ENCODE measurements at places on chromosomes 1 and 21.

- DNase-seq, result no peak
These were observed 4.1 kb downstream of the WRAP73 start for GRCh38 chr1:3645666-3646355.

DNA sequence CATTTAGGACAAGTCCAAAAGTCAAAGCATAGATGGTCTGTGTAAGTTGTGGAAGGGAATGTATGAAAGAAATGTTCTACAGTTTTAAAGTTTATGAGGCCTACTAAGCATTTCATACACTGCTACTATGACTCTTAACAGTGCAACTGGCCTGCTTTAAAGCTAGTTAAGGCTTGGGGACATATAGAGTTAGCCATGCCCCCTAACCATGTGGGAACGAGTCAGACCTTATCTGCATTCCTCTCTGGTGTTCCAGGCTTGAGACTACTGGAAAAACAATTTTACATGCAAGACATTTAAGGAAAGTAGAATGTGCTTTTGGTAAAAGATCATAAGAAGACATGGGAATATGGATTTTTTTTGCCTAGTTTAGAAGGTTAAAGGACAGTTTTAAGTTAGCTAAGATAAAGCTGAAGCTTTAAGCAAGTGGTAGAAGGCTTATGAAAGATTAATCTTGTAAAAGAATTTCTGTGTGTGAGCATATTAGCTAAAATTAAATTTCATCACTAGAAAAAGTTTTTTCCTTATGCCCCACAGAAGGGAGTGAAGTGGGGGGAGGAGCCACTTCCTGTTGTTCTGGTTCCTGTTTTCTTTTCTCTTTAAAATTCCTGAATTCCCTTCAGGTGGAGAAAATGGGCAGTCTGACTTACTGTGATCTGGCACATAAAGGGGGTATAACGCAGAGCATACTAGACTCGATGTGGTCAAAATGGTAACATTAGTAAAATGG is 8.9 kb upstream of the CD48 start:
- DNase-seq, result no peak

DNA sequence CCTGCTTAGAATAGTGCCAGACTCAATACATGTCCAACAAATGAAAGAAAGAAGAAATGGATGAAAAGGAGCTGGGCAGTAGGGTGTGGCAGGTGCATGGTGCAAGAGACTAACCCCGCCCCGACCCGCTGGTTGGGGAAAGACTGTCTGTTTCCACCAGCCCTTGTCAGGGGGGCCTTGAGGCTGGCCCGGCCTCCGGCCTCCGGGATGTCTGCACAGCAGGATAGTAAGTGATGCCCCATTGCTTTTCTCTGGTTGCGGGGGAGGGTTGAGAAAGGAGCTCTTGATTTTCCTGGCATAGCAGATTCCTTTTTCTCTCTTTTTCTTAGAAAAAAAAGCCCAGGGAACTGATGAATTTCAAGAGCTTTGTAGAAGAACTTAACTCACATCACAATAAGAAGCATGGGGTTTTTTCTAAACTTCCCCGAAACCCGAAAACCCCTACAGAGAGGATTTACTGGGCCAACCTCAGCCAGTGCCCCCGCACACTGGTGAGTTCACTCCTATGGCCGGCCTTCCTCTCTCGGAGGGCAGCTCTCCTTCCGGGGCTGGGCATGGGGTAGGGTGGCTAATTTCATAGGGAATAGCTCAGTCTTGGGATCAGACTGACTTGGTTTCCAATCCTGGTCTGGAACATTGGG is 12.5 kb upstream of the TTC22 start:
- no peak for DNase-seq

DNA sequence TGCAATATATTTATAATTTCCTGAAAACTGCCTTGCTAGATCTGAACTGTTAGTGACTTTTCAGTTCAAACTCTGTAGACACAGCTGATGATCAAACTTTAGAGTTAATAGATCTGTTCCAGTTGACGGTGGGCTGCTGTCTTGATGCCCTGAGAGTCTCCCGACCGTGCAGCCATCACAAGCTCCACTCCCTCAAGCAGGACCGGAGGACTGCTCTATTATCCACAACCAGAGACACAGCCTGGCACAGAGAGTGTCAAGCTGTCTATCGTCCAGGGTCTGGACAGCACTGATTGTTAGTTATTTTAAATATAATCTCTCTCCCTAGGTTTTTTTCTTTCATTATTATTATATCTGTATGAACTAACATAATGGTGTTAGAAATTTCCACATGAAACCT is 8.0 kb downstream of the CHODL start:
- no peak for DNase-seq

- DNase-seq, result no peak
These were observed 22.7 kb downstream of the PGM1 start for GRCh38 chr1:63615768-63616420.

- DNase-seq, result no peak
These were observed 170.8 kb downstream of the GALNT2 start for GRCh38 chr1:230237805-230238204.

GRCh38 chr1:204323887-204324286 is 35.8 kb downstream of the PLEKHA6 start:
- DNase-seq, result no peak

DNA sequence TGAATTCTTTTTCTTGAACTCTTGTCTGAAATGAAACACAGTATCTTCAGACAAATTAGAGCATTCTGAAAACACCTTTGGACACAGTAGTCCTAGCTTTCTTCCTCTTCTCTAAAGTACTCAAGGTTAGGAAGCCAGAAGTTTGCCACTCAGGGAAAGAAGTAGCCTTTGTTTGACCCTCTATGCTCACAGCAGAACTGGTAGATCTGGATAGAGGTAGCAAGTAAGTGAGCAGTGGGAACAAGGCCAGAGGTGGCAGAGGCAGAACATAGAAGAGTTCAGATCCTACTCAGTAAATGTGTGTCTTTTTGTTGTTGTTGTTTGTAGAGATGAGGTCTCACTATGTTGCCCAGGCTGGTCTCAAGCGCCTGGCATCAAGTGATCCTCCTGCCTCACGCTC is 7.4 kb upstream of the PIGR start:
- no peak for DNase-seq

DNA sequence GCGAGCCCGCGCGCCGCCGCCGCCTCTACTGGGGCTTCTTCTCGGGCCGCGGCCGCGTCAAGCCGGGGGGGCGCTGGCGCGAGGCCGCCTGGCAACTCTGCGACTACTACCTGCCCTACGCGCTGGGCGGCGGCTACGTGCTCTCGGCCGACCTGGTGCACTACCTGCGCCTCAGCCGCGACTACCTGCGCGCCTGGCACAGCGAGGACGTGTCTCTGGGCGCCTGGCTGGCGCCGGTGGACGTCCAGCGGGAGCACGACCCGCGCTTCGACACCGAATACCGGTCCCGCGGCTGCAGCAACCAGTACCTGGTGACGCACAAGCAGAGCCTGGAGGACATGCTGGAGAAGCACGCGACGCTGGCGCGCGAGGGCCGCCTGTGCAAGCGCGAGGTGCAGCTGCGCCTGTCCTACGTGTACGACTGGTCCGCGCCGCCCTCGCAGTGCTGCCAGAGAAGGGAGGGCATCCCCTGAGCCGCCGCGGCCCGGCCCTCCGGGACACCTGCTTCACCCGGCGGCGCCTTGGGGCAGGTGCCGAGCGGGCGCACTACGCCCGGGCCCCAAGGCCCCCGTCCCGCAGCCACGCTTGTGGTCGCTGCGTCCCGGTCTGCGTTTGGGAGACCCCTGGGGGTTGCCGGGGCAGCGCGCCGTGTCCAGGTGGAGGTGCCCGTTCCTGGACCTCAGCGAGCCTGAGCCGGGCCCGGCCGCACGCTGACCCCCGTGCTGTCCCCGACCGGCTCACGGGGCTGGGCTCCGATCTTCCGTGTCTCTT is 944 bp downstream of the B3GALT6 start:
- no peak for DNase-seq

GRCh38 chr1:221366495-221367110 is 375.3 kb downstream of the DUSP10 start:
- DNase-seq, result no peak

- no peak for DNase-seq
These were observed 1.6 kb downstream of the P3H1 start for GRCh38 chr1:42765269-42765668.

GRCh38 chr1:210688512-210689234 is 360.0 kb downstream of the HHAT start:
- no peak for DNase-seq

GRCh38 chr1:238141353-238141752 is 250.6 kb upstream of the ZP4 start:
- no peak for DNase-seq

- DNase-seq, result no peak
These were observed 103.7 kb downstream of the COQ8A start for GRCh38 chr1:227043755-227044154.

All from iPS DF 19.7 (cell line).